M059J (cell line): ENCODE measurements at places on chromosomes 6 and 20. TPM values are rescaled to one million over a fixed set of nuclear protein-coding genes. Genes with fewer than 3 reads are reported as not detected.
A peak's percentile ranks its signal among the peaks of the same experiment; 100 is the strongest.

The LCA5 gene
- 4.1 and 5.0 TPM in 2 replicates for total RNA-seq

The UBE2V1 gene
- 135 and 170 TPM in 2 replicates for total RNA-seq

The PRL gene
- not detected in 2 replicates for total RNA-seq

The POPDC3 gene
- total RNA-seq, result 0.30 TPM in 1 of 2 replicates, not detected in the other

The PSMB9 gene
- total RNA-seq, result 339 and 412 TPM in 2 replicates

GRCh38 chr20:25193843-25194242, 1.7 kb upstream of the ENTPD6 start:
- no peak for DNase-seq

GRCh38 chr6:70111737-70112136, 191.1 kb downstream of the COL9A1 start:
- no peak for DNase-seq

DNA sequence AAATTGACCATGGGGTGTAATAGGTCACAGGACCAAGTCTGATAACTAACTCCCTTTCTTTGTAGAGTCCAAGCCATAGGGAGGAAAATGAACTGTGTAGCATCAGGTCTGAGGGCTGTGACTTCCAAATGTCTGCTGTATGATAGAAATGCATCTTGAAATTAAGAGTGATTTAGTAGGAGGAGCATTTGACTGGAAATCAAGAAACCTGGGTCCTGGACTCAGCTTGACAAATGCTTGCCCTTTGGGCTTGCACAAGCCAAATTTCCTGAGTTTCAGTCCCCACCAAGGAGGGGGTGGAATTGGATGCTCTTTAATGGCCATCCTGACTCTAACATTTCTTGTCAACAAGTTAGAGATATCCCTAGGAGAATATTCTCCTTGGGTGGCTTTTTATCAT, 187.0 kb downstream of the PDE7B start:
- DNase-seq, result no peak

DNA sequence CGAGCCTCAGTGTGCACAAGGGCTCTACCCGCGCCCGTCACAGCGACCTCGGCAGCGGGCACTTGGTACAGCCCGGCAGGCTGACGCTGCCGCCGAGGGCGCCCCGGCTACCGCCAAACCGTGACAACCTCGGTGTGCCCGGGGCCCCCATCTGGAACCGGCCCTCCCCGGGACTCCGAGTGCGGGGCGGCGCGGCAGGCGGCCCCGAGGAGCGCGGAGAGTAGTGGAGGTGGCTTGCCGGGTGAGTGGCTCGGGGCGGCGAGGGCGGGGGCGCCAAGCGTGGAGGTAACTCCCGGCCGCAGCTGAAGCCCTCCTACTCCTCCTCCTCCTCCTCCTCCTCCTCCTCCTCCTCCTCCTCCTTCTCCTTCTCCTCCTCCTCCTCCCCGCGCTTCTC, at the start of gene ISM1:
TSS of gene ISM1 (plus strand) at position 371 of the 394 bp plus-strand sequence. CDS start 503 bp downstream, outside the sequence.
- no peak for DNase-seq

GRCh38 chr6:25124216-25124715, 154.9 kb upstream of the CARMIL1 start:
- DNase-seq, result no peak

GRCh38 chr6:88476388-88476787, 310.2 kb upstream of the CNR1 start:
- no peak for DNase-seq

DNA sequence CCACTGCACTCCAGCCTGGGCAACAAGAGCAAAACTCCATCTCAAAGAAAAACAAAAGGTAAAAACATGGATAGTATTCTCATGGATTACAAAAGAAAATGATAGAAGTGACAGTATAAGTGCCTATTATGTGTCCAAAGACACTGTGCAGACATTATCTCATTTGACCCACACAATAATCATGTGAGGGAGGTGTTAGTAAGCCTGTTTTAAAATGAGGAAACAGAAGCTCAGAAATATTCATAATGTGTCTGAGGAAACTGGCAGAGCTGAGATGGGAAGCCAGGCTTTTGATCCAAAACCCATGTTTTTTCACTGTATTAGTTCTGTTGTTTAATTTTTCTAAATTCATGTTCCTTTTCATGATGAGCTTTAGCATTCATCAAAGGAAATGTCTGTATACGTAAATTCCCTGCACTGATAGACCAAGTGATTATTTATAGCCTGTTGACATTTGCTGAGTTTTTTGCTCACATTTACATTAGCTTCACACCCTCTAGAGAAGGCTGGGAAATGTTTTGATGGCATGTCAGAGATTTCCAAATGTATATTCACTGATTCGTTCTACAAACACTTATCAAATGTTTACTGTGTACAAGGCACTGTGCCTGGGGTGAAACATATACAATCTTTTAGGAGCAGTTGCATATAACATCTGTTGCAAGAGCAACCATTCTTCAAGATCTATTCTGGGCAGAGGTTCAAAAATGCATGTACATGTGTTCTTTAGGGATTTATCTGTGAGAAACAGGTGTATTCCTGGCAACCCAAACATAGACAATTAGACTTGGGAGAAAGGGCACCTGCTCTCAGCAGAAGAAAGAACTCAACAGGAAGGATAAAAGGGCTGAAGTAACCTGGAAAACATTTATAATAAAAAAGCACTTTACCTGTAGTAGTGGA, 331.5 kb downstream of the SAMD5 start:
- DNase-seq, result no peak

DNA sequence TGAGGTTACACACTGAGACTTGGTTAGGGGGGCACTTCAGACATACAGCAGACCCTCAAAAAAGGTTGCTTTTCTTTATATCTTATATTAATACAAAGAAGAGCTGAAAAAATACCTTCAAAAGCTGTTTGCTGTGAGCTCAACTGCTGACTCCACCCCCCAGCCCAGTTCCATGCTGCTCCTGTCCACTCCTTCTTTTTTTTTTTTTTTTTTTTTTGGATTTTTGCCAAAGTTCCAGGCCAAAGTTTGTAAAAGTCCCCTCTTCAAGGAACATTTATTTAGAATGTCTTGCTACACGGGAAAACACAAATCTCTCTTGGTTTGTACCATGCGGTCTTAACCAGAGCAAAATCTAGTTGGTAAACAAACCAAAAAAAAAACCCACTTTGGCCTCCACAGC, 85.3 kb upstream of the AKAP12 start:
- DNase-seq, result peak; percentile 28

- DNase-seq, result no peak
Measured at GRCh38 chr6:32290886-32291450, 67.1 kb upstream of the NOTCH4 start.

DNA sequence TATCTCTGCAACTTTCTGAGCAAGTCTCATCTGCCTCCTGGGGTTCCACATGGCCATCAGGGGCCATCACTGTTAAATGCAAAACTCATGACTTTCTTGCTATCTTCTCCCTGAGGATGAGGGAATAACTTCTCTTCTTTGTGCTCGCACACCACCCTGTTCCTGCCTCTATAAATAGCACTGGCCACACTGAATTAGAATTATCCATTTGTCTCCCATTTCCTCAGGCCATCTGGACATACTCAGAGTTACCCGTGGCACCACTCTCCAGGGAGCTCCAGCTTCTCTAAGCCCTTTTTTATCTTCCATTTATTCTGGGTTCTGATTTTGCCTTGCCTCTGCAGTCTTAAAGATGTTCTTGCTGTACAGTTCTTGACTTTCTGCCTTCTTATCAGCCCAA, 72.8 kb upstream of the ECI2 start:
- DNase-seq, result no peak

GRCh38 chr6:99353126-99353525, 3.7 kb upstream of the FAXC start:
- DNase-seq, result no peak

GRCh38 chr6:43950051-43950605, 177.1 kb downstream of the MRPL14 start:
- DNase-seq, result no peak
